Muscle of arm (tissue), 14 donors: ENCODE measurements at places on chromosomes 4 and X. TPM values are rescaled to one million over a fixed set of nuclear protein-coding genes. Genes with fewer than 3 reads are reported as not detected.

- DNase-seq: no peak
These were observed 37.3 kb downstream of the RRAGB start for GRCh38 chrX:55754861-55755294.

The SMIM9 gene
- polyA plus RNA-seq: not detected

The SEC31A gene
- 233 TPM for polyA plus RNA-seq

- no peak for DNase-seq
These were observed 31.5 kb upstream of the PTTG2 start for GRCh38 chr4:37928426-37929416.

The NXF2B gene
- not detected for polyA plus RNA-seq

DNA sequence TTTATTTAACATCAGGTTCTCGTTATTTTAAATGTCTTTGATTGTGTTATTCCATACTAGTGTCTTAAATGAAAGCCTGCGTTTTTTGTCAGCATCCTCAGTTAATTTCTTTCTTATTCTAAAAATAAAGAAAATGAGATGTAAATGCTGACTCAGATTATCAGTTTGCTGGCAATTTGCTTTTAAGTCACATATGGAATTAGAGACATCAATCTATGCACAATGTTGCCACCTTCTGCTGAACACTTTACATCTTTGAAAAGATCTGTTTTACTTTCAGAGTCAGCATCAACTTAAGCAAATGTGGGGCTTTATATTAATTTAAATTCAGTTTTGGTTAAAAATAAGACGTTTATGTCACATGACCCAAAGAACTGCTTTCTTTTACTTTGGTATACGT, 99.2 kb downstream of the ADGRL3 start:
- no peak for DNase-seq

The GPR50 gene
- polyA plus RNA-seq: not detected

DNA sequence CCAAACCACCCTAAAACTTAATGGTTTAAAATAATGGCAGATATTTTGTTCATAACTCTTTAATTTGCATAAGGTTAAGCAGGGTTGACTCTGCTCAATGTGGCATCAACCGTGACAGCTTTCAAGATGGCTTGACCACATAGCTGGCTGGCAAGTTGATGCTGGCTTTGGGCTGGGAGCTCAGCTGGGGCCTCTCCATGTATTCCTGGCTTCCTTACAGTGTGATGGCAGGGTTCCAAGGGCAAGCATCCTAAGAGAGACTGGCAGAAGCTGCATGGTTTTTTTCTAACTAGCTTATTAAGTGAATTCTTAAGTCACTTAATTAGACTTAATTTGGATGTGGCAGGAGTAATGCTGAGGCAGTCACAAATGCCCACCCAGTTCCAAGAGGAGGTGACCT, 4.5 kb downstream of the RP2 start:
- DNase-seq: no peak

GRCh38 chr4:139954512-139954911, 199.5 kb downstream of the MAML3 start:
- no peak for DNase-seq

- DNase-seq: no peak
These were observed 1178.9 kb upstream of the DIAPH2 start for GRCh38 chrX:95505721-95506120.

The SNCA gene
- 15.5 TPM for polyA plus RNA-seq

- DNase-seq: no peak
These were observed 151.0 kb downstream of the ANTXR2 start for GRCh38 chr4:79922011-79922410.

GRCh38 chrX:147981038-147981752, at the start of gene FMR1NB:
FMR1NB (plus strand) TSS chrX:147981337; CDS start chrX:147981403, 66 bp downstream.
- DNase-seq: no peak

GRCh38 chr4:35250761-35251160, 993.6 kb downstream of the ARAP2 start:
- peak; percentile 2 for DNase-seq

DNA sequence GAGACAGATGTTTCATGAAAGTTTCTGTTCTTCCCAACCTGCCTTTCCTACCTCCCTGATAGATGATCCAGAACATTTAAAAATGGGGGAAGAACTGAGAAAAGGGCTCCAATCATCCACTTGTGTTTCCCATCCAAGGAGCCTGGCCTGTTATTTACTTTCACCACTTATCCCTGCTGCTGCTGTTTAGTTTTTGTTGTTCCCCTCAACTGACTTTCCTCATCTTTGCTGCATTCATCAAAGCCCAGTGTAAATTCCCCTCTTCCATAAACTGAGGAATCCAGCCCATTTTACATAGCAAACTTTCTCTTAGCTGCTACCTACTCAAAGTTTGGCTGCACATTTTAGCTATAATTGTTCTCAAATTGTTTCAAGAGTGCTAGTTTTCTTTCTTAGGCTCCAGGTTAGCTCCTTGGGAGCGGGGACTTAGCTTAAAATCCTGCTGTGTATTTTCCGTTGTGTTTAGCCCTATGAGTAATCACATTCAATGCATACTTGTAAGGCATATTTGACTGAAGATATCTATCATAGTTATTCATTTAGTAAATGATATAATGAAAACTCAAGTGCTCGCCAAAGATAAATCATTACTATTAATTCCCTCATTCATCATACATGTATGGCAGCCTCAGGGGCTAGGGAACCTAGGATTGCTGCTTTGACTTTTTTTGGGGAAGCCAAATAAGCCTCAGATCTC, 1.4 kb upstream of the PTPN13 start:
- DNase-seq: no peak

- DNase-seq: no peak
These were observed 21.8 kb upstream of the AGA start for GRCh38 chr4:177464026-177464425.

DNA sequence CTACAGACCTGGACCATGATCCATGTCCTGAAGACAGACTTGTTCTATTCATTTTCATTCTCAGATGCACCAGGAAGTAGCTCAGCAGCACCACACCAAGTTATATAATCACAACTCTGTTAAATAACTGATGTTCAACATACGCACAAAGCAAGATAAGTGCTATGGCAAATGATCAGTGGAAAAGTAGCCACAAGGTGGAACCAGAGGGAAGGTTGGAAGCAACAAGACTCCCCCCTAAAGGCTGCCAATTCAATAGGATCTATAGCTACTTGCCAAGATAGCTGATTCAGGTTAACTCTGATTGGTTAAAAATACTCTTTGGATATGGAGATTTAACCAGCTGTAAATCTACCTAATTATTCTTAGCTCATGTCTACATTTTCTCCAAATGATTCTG, 23.7 kb upstream of the FAM47B start:
- peak; percentile 2 for DNase-seq

GRCh38 chr4:155263480-155263879, 55.0 kb downstream of the NPY2R start:
- no peak for DNase-seq

DNA sequence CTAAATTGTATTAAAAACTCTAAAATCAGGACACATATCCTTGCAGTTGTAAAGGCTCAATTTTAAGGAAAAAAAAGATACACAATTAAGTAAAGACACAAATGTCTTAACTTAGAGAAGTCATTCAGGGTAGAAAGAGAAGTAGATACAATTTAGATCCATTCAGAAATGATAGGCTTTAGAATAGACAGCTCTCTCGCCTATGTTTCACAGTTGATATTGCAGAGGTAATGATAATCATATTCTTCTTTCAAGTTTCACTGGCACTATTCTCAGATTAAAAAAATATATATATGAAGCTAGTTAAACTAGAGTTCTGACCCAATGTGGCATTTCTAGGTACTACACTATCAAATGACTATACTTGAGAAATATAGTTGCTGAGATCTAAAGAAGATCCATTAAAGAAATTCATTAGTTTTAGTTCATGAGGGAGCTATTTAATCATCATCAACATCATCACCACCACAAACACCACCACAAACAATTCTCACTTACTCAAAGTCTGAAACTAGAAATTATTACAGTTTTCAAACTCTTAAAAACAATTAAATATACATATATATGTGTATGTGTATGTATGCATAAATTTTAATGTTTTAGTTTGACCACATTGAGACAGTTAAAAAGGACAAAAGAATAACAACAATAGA, 93.1 kb downstream of the ANTXR2 start:
- DNase-seq: no peak

The ESX1 gene
- polyA plus RNA-seq: not detected

DNA sequence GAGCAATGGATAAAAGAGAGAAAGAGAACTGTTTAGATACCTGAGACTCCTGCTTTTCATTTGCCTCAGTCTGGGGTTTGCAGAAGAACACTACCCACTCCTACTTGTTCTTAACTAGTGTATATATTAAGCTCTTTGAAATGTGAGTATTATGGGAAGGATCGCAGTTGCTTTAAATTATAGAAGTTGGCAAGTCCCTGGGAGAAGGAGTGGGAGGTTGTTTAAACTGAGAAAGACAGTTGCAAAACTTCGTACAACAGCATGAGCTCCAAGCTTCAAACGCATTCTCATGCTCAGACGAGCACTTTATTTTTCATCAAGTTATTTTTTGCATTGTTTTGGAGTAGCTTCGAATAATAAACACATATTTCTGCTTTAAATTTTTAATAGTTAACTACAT, 88.1 kb upstream of the C1QTNF7 start:
- no peak for DNase-seq

The WDR17 gene
- polyA plus RNA-seq: 0.91 TPM

DNA sequence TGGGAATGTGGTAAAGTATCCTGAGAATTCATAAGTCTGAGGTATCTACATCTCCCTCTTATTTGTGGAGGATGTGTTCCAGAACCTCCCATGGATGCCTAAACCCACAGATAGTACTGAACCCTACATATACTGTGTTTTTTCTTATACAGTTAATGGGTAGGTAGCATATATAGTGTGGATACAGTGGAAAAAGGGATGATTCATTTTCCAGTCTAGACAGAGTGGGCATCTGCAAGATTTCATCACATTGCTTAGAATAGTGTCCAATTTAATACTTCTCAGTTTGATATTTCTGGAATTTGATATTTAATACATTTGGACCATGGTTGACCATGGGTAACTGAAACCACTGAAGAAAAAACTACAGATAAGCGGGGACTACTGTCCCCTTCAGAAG, 155.0 kb upstream of the ANKRD50 start:
- DNase-seq: no peak

DNA sequence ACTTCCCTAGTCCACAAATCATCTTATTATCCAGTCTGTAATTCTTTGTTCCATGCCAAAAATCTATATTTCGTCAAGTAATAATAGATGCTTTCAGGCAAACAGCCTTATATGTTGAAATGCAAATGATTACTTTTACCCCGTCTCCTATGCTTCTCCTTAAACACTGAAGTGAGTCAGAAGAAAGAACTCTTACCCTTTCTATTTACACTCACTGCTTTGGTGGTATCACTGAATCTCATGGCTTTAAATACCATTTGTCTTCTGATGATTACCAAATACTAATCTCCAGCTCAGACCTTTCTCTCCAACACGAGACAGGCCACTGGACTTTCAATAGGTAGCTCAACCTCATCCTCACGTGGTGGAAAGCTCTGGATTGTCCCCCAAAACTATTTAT, 558.1 kb downstream of the IL1RAPL1 start:
- DNase-seq: no peak

DNA sequence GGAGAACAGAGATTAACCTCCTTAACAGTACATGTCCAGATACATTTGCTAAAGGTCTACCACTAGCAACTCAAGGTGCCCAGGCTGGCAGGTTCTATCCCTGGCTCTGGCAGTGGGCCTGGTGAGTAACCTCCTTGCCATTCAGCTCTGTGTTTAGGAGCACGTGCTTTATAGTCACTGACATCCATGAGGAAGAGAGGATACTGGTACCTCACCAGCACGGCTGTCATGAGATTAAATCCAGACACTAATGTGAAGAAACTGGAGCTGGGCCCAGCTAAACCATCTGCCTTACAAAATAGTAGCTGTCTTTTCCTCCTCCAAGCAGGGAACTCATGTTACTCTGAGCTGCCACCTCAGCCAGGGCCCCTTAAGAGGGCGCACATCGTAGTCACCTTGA, 45.3 kb downstream of the GPRASP3 start:
- no peak for DNase-seq

The FAM9C gene
- polyA plus RNA-seq: not detected

The GRSF1 gene
- 163 TPM for polyA plus RNA-seq

GRCh38 chr4:169051761-169052593, 41.9 kb upstream of the CBR4 start:
- peak; percentile 88 for DNase-seq

The GAGE12H gene
- polyA plus RNA-seq: not detected

The KLHL13 gene
- polyA plus RNA-seq: 71.8 TPM

The RNF150 gene
- polyA plus RNA-seq: 32.5 TPM

DNA sequence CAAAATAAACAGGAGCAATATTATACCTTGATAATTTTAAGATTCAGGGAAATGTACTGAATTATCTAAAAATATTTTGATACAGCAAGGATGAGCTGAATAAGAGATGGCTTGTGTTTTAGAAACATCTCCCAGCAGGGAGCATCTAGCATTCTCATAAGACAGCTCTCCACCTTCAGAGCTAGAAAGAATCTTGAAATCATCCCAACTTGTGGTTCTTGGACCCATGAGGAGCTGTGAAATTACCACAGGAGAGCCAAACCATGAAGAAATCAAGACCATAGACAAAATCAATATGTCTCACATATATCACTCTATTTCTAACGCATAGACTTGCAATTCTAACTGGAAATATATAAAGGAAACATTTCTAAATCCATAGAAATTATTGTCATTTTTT, 210.6 kb upstream of the DKK2 start:
- DNase-seq: no peak

The PAGE2B gene
- polyA plus RNA-seq: not detected

- DNase-seq: no peak
These were observed 127.5 kb upstream of the GK2 start for GRCh38 chr4:79535516-79535915.

DNA sequence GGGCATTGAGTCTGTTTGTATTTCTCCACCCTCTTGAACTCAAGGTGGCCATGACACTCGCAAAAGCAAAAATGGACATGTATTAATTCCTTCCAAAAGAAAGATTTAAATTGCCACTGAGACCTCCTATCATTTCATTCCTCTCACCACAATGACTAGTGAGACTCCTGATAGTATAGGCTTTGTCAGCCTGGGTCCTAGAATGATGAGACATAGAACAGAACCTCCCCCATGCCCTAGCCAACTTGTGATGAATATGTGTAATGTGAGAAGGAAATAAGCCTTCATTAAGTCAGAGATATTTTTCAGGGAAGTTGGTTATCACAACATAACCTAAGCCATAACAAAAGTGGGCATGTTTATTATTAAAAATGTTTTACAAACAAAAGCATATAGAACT, 62.5 kb downstream of the ASB9 start:
- DNase-seq: no peak

DNA sequence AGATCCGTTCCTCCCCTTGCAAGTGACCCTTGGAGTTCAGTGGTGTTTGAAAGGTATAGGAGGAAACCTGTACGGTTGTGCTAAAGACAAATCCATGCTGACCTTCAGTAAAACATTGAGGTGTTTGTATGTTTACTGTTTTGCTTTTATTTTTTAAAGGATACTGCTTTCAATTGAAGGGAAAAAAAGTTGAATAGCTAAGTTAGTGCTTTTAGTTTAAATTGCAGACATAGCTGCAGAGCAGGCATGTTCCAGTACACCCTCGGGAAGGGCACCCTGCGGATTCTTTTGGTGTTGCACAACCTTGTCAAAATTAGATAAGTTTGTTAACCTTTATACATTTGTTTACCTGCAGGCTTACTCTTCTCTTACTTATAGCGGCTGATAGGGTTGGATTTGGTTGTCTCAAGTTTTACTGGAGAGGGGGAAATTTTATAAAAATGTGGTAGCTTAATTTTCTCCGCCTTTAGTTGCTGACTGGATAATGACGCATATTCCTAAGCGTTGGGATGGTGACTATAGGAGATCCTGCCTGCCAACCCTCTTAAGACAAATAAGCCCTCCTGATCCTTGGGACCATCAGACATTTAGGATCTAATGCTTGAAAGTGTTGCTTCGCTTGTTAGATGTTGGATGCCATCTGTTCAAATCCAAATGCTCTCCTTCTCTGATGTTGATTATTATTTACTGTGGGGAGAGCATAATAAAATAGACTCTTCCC, 2.0 kb downstream of the RAPGEF2 start:
- DNase-seq: no peak

The CXCL8 gene
- polyA plus RNA-seq: 17.7 TPM
